Posterior vena cava (tissue), 2 donors: ENCODE measurements at places on chromosomes 7 and 10. TPM values are rescaled to one million over a fixed set of nuclear protein-coding genes. Genes with fewer than 3 reads are reported as not detected.
A peak's percentile ranks its signal among the peaks of the same experiment; 100 is the strongest.

Gene INSIG1
- 25.2 TPM for total RNA-seq

DNA sequence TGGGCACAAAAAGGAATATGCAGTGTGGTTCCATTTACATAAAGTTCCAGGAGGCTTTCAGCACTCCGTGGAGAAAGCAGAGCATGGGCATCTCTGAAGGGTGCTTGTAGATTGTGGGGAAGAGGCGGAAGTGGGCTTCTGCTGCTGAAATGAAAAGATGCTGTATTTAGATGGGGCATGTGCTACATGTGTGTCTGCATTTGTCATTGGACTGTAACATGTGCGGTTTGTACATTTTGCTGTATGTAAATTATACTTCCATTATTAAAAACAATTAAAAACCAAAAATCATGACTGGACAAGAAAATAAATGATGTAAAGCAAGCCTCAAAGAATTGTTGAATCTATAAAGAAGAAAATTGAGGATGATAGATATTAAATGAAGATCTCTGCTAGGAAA, 334.0 kb downstream of the WDR37 start:
- no peak for DNase-seq

DNA sequence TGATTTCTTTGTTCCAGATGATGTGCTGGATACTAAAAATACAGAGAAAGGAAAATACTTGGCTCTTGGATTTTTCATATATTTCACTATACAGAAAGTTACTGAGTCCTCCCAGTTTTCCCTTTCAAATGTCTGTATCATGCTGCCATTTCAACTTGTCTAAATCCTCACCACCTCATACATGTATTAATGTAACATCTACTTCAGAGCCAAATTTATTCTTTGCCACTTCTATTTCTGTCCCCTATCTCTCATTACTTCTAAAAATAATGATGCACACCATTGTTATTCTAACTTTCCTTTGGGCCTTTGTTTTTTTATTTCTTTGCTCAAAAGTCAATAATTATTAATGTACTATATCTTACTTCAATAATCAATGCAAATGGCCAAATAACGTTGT, 312.2 kb downstream of the MAGI2 start:
- DNase-seq: no peak

Gene VSTM4
- 20.2 TPM for total RNA-seq

GRCh38 chr7:42939457-42940240, 7.5 kb downstream of the MRPL32 start:
- DNase-seq: no peak

GRCh38 chr10:101840102-101840684, 3.4 kb downstream of the KCNIP2 start:
- no peak for DNase-seq

Gene GARIN1A
- total RNA-seq: 2.9 TPM

DNA sequence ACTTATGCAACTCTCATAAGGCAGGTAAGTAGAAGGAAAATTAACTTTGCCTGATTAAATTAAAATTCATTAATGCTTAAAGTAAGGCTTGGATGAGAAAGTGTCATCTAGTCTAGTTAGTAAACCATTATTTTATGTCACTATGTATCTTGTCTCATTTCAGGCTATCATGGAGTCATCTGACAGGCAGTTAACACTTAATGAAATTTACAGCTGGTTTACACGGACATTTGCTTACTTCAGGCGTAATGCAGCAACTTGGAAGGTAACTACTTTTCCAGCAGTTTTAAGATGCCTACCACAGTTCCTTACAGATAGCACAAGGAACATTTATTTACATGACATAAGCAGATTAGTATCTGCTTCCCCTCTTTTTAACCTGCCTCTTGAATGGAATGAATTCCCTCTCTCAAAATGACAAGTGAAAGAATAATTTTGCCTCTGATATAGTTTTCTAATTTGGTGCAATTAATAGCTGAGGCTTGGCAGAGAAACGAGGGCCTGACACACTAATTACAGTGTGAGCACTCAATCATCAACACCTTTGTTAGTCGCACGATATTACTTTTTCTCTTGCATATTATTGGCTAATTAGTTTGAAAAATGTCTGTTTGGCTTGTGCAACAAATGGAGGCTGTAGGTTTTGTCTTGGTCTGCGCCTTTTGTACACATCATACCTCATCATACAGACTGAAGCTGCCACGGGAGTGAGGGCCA, 245.0 kb downstream of the FOXP2 start:
- DNase-seq: no peak

- no peak for DNase-seq
These were observed 217.9 kb downstream of the SFMBT2 start for GRCh38 chr10:7192831-7193361.

GRCh38 chr10:61921143-61921542, 19.6 kb downstream of the ARID5B start:
- no peak for DNase-seq

- no peak for DNase-seq
These were observed 35.8 kb downstream of the DNAJB6 start for GRCh38 chr7:157372300-157373232.

Gene ZSCAN21
- total RNA-seq: 10.7 TPM

- no peak for DNase-seq
These were observed 22.4 kb downstream of the PRSS2 start for GRCh38 chr7:142793156-142793555.

GRCh38 chr7:21172800-21173199, 255.1 kb upstream of the SP4 start:
- DNase-seq: no peak

- peak; percentile 70 for DNase-seq
These were observed 33.6 kb downstream of the TCERG1L start for GRCh38 chr10:131277969-131278368.
